ENCODE measurements at places on chromosomes 6 and 20.

DNA sequence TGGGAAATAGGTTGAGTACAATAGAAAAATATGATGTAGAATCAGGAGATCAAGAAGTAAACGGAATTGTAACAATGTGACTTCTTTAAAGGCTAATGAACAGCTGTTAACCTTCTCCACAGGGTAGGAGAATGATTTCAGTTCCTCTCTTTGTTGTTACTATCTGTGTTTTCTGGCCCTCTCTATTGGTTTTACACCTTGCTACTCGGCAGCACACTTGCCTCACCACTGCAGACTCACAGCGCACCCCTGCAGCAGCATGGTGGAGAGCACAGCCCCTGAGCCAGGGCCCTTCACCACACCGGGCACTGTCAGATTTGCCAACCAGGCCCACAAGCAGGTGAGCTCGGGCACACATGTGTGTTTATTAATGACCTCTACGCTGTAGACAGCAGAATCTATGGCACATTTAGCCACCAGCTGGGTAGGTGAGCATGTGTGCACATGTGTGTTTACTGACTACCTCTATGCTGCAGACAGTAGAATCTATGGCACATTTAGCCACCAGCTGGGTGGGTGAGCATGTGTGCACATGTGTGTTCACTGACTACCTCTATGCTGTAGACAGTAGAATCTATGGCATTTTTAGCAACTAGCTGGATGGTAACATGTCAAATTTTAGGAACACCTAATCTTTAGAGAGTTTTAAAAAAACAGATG is 16.8 kb downstream of the SFT2D1 start:
- DNase-seq = no peak

GRCh38 chr20:51417250-51418136 is 125.0 kb downstream of the NFATC2 start:
- DNase-seq = no peak

DNA sequence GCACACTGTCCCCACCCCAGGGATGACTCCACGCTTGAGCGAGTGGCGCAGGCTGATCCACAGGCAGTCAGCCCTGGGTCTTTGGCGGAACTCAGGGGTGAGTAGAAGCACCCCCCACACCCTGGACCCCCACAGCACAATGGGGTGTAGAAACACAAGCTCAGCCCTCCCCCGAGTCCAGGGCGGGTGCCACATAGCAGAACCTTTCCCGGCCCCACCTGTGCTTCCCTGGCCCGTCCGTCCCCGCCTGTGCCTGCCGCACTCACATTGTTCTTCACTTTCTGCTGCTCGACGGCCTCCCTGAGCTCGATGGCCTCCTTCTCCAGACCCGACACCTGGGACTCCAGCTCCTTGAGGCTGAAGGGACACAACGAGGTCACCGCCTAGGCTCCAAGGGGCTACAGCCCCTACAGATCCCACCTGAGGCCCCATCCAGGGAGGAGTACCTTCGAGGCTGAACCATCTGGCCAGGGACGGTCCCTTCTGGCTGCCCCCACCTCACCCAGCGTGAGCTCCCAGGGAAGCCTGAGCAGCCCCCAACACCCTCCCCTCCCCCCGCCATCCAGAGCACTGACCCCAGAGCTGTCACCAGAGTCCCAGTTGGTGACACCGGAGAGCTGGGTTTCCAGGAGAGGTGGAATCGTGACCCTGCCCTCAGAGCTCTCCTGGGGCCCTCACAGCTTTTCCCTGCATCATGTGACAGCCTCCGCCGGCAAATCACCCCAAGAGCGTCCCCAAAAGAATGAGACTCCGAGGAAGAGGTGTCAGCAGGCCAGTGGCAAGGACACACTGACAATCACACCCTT is 55.6 kb downstream of the DSTN start:
- no peak for DNase-seq

DNA sequence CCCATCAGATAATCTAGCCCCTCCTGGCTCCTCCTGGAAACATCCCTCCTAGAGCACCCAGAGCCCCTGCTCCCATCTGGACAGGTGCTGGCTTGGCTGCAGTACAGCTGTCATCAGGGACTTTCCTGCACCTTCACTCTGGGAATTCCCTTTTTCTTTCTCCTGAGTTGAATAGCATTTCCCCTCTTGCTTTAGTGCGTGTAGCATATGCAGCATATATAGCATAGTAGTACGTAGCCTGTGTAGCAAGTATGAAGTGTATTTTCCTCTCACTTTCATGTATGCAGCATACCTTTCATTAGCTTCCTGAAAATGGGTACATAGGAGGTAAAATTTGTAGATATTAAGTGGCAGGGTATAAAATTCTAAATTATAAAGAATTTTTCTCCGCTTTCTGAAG is 352.9 kb downstream of the ESR1 start:
- no peak for DNase-seq

GRCh38 chr20:63740070-63740626 is 572 bp downstream of the SLC2A4RG start:
- peak; percentile 58 for DNase-seq

GRCh38 chr20:62420846-62421715 is 6.3 kb downstream of the RBBP8NL start:
- DNase-seq = no peak

Data from SJCRH30 (cell line).